ENCODE measurements at places on chromosomes 2 and 18.
A peak's percentile ranks its signal among the peaks of the same experiment; 100 is the strongest.

- no peak for DNase-seq
Measured at GRCh38 chr18:21805771-21806366, 65.3 kb downstream of the MIB1 start.

GRCh38 chr2:62219407-62220159 is 23.7 kb downstream of the B3GNT2 start:
- no peak for DNase-seq

- no peak for DNase-seq
Measured at GRCh38 chr2:191252699-191253098, 7.5 kb downstream of the MYO1B start.

GRCh38 chr2:154655499-154655898 is 43.0 kb upstream of the KCNJ3 start:
- DNase-seq: no peak

DNA sequence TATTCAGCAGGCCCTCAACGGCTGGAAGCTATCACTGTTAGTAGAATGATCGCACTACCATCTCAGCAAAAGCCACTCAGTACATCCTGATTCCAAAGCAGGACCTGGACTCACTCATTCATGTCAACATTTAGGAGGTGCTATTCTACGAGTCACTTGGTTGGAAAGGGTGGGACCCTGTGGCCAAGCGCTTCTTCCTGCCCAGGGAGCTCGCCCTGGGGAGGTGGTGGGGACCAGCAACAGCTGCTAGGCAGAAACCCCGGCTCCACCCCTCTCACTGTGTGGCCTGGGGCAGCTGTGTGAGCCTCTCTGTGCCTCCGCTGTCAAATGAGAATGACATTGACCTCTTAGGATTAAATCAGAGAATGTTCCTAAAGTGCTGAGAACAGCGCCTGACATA is 231.4 kb downstream of the EIPR1 start:
- DNase-seq: no peak

- no peak for DNase-seq
Measured at GRCh38 chr18:52054324-52054723, 285.7 kb upstream of the DCC start.

GRCh38 chr2:21279525-21279924 is 155.8 kb downstream of the TDRD15 start:
- DNase-seq: no peak

DNA sequence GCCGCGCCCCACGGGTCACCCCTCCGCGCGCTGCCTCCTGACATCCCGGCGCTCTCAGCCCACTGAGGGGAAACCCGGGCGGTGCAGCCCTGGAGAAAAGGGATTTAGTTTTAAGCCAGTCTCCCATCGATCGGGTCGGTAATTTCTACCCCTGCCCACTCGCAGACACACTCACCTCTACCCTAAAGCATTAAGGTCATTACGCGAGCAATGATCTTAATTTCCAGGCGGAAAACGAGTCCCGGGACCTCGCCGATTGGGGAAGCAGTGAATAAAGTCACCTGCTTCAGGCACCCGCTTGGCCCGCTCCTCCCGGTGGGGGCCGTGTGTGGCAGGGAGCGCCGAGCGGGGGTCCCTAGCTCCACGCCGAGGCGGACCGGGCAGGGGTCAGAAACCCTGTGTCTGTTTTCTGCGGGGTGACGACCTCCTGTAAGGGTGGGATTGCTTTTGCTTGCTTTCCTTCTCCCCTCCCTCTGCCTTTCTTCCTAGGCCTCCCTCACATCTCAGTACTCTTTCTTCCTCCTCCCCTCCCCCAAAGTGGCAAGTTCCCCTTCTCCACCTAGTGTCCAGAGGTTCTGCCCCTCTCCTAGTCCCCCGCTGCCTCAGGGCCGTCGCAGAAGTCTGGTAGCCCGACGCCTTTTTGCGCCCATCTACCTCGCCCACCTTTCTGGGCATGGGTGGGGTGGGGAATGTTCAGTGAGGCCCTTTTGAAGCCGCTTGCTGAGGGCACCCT is 142.6 kb downstream of the MEIS1 start:
- no peak for DNase-seq

GRCh38 chr18:53458944-53459580 is 765.4 kb downstream of the MBD2 start:
- peak; percentile 78 for DNase-seq

GRCh38 chr2:168722592-168722991 is 79.8 kb upstream of the NOSTRIN start:
- no peak for DNase-seq

GRCh38 chr2:147989809-147990403 is 30.6 kb downstream of the ORC4 start:
- DNase-seq: no peak

DNA sequence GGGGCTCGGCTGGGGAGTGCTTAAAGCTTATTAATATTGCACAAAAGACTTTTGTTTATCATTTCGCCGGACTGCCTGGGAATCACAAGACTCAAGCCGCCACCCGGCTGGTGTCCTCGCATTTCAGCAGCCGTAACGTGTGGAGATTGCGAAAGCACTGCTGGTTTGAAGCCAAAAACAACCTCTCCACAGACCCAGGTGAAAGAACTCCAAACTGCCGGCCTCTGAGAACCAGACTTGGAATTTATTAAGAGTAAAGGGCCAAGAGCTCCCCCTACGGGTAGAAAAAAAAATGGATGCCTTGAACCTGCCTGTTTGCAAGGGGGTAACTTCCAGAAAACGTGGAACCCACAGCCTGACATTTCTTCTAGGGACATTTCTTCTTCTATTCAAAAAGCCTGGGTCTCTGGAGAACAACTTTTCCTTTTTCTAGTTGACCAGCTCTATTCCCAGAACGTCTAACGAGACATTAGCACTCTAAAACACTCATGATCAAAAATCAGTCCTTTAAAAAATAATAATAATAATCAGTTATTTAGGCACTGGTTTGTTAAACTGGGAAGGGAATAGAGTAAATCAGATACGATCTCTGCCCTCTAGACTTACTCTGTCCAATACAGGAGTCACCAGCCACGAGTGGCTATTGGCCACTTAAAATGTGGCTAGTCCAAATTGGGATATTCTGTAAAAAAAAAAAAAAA is 216.3 kb downstream of the C1D start:
- no peak for DNase-seq

GRCh38 chr18:75977081-75977480 is 518.0 kb downstream of the ZNF516 start:
- DNase-seq: no peak

GRCh38 chr2:27306136-27306535 is 2.1 kb downstream of the UCN start:
- no peak for DNase-seq

GRCh38 chr2:229419158-229419557 is 148.1 kb upstream of the PID1 start:
- no peak for DNase-seq

GRCh38 chr2:159818940-159819339 is 20.9 kb upstream of the CD302 start:
- DNase-seq: no peak

GRCh38 chr2:54709336-54709809 is 14.1 kb upstream of the EML6 start:
- no peak for DNase-seq

DNA sequence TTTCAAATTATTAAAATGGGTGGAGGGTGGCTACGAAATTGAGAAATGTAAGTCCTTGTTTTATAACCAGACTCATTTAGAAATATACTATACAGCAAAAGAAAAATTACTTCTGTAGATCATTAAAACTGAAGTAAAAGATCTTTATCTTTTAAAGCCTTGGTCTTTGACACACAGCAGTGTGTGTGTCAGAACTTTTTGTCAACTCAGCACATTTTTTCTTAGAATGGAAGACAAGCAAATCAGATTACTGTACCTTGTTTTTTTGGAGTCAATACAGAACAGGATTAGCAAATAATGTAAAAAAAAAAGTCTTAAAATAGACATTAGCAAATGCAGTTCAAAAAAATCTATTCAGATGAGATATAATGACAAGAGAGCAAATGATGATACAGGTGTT is 49.1 kb downstream of the C2orf76 start:
- no peak for DNase-seq

- DNase-seq: peak; percentile 60
Measured at GRCh38 chr2:128361376-128362131, 42.9 kb upstream of the HS6ST1 start.

DNA sequence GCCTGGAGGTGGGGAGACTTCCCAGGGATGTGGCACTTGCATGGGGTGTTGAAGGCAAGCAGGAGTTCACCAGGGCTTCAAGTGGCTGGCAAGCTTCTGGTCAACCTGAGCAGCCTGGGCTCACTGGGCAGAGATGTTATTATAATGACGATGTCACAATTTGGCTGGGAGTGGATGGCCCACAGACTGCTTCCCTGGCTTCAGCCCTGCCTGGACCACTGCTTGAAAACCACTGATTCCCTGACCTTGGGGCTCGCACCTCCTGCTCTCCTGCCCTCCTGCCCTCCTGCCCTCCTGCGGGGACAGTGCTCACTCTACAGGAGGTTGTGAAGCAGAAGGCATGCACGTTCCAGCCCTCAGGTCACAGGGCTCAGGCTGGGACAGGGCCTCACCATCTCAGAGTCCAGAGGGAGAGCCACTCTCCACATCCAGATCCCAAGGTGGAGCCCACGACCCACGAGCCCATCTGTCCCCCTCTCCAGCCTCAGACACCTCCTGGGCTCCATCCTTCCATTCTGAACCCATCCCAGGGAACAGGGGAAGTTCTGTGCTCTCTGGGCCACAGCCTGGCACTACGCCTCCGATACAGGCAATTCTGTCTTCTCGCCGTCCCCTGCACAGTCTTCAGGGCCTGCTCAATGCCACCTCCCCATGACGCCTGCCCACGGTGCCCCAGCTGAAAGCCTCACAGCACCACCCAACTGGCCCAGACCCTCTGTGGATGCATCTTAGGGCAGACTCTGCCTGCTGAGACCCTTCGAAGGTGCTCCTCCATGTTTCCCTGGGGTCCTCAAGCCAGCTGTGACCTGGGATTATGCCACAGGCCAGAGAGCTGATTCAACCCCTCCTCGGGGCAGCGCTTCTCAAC is 241.6 kb upstream of the RAB6C start:
- no peak for DNase-seq

DNA sequence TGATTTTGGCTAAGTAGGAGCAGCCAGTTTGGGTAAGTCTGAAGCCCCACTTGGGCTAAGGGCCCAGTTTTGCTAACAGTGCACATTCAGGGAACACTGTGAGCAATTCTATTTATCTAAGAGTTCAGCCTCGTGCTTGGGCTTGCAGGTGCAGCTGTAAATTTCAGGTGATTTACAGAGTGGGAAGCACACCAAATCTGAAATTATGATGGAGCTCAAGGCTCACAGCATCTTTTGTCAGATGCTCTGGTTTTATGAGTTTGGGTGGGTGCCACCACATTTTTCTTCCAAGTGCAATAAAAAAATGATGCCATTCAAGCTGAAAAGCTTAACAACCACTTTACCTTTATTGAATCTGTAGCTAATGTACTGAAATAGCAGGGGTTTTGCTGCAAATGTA is 671.2 kb downstream of the LRRTM4 start:
- DNase-seq: no peak

- peak; percentile 59 for DNase-seq
Measured at GRCh38 chr18:10067670-10068659, 154.1 kb downstream of the VAPA start.

GRCh38 chr2:3728104-3729054 is 25.0 kb downstream of the DCDC2C start:
- no peak for DNase-seq

All from posterior cingulate gyrus (tissue), 11 donors.